Adipocyte (in vitro differentiated cells): ENCODE measurements at places on chromosomes 11 and 22.

DNA sequence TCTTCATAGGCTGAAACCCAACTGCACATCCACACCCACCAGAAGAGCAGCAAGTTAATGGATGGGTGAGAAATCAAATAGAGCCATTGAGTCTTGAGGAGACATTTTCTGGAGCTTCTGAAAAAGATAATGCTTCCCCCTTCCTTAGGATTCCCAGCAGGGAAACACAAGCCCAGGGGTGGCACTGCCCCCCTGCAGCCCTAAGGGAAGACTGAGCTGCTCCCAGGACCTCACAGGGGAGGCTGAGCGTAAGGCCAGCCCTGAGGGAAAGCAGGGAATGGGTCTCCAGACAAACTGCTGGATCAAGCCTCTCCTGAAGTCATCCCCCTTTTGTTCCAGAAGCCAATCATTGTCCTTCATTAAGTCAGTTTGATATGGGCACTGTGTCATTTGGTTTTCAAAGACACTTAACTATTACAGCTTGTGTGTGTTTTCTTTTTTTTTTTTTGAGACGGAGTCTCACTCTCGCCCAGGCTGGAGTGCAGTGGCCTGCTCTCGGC, 15.1 kb downstream of the LTO1 start:
- no peak for DNase-seq

- no peak for DNase-seq
These were observed 31.1 kb downstream of the GRAMD1B start for GRCh38 chr11:123461164-123461563.

GRCh38 chr11:75450236-75450635, 17.2 kb upstream of the KLHL35 start:
- DNase-seq: no peak

DNA sequence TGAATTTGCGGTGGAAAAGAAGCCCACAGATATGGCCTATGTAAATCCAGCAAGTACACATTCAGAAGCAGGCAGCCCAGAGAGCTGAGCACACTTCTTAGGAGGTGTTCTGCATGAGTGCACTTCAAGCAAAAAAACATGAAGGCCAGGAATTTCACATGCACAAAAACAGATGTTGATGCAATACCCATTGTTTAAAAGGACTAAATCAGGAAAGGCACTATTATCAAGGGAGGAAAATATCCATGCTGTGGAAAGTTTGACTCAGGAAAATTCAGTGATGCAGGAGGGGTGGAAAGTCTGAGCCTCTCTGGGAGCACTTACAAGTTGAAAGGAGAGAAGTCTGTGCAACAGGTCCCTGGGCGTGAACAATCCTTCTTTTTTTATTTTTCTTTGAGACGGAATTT, 15.8 kb upstream of the CARS1 start:
- peak; percentile 97 for DNase-seq
